Aorta (tissue), 5 donors: ENCODE measurements at places on chromosomes 4 and X.

DNA sequence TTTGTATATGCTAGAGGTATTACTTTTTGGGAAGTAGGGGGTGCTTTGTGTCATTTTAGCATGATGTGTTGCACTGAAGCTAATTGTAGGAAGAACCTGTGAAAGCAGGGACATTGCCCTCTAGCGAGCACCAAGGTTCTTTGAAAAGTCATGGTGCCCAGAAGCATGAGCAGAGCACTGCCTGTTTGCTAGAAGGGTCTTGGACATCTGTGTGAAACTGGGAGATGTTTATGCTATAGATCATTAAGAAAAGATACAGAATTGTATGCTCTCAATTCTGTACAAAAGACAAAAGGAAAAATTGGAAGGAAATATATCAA is 14.7 kb downstream of the GRPR start:
- DNase-seq, result no peak

DNA sequence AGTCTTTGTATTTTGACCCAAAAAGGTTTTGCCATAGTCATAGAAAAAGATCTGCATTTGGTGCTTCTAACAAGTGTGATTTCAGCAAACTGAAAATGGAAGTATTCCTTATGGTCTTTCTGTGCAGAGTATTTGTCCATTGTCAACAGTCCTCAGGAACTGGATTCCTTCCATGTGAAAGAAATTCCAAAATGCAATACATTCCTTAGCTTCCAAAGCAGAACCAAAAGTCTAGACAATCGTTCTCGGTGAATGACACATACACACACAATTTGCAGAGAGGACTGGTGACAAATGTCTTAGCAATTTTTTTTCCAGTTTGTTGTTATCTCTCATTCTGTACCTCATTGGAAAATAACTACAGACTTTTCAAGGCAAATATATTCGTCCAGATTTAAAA is 562.2 kb upstream of the SLIT2 start:
- no peak for DNase-seq

GRCh38 chr4:96742332-96743014 is 902.6 kb downstream of the PDHA2 start:
- DNase-seq, result peak; percentile 72

- no peak for DNase-seq
Measured at GRCh38 chr4:38023347-38024205, 63.4 kb downstream of the PTTG2 start.

- DNase-seq, result no peak
Measured at GRCh38 chr4:66602622-66603021, 932.3 kb upstream of the EPHA5 start.

DNA sequence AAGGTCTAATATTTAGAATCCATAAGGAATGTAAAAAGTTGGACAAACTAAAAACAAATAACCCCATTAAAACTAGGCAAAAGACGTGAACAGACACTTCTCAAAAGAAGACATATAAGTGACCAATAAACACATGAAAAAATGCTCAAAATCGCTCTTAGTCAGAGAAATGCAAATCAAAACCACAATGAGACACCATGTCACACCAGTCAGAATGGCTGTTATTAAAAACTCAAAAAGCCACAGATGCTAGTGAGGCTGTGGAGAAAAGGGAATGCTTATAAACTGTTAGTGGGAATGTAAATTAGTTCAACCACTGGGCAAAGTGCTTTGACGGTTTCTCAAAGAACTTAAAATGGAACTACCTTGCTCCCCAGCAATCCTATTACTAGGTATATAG is 674.3 kb upstream of the MAGEB2 start:
- no peak for DNase-seq

- DNase-seq, result peak; percentile 56
Measured at GRCh38 chrX:152632445-152633097, 5.1 kb upstream of the GABRQ start.

GRCh38 chr4:163988391-163988790 is 493.9 kb downstream of the TMA16 start:
- no peak for DNase-seq

DNA sequence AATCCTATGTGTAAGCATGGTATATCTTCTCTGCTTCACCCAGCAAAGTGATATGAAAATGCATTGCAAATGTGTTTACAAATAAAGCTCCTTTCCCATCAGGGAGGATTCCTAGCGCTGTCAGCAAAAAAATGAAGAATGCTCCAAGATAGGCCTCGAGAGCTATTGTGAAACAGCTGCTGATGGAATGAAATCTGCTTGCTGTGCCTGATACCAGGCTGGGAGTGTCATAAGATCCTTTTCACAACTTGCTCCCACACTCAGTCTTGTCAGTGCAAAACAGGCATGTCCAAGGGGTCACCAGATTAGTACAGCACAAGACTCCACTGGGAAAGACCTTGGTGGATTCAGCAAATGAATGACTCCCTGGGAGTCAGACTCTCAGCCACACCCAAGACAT is 34.1 kb downstream of the HNRNPH2 start:
- no peak for DNase-seq

DNA sequence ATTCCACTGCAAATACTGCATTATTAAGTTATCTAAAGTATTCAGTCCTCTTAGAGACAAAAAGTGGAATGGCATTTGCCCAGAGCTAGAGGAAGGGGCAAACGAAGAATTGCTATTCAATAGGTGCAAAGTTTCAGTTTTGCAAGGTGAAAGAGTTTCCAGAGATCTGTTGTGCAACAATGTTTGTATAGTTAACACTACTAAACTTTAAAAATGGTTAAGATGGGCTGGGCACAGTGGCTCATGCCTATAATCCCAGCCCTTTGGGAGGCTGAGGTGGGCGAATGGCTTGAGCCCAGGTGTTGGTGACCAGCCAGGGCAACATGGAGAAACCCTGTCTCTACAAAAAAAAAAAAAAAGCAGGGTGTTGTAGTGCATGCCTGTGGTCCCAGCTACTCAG is 102.5 kb downstream of the LUZP4 start:
- no peak for DNase-seq

- DNase-seq, result no peak
Measured at GRCh38 chr4:5843573-5844530, 49.0 kb downstream of the CRMP1 start.

DNA sequence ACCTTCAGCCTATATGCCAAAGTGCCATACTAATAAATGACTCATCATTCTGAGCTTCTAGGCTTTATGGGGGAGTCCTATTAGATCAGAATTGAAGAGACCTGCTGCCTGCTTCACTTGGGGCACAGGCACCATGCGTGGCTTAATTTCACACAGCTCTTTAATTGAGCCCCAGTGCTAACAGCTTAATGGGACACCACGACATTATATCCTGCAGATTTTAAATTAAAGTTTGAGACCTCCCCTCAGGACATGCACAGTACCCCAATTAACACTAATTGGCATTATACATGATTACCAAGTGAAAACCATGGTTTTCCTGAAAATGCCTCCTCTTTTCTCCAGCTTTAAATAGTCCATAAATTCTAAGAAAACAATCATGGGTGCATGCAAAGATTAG is 6.8 kb downstream of the C1QTNF7 start:
- no peak for DNase-seq

DNA sequence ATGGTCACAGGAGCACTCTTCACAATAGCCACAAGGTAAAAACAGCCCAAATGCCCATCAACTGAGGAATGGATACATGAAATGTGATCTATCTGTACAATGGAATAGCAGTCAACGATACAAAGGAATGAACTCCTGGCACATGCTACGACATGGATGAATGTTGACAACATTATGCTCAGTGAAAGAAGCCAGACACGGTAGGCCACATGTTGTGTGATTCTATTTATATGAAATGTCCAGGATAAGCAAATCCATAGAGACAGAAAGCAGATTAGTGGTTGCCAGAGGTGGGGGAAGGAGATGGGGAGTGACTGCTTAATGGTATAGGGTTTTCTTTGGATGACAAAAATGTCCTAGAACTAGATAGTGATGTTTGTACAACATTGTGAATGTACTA is 58.7 kb upstream of the GPM6B start:
- no peak for DNase-seq

- DNase-seq, result no peak
Measured at GRCh38 chrX:136546371-136546781, 14.4 kb downstream of the VGLL1 start.

- no peak for DNase-seq
Measured at GRCh38 chr4:28221536-28221935, 1360.9 kb downstream of the STIM2 start.

DNA sequence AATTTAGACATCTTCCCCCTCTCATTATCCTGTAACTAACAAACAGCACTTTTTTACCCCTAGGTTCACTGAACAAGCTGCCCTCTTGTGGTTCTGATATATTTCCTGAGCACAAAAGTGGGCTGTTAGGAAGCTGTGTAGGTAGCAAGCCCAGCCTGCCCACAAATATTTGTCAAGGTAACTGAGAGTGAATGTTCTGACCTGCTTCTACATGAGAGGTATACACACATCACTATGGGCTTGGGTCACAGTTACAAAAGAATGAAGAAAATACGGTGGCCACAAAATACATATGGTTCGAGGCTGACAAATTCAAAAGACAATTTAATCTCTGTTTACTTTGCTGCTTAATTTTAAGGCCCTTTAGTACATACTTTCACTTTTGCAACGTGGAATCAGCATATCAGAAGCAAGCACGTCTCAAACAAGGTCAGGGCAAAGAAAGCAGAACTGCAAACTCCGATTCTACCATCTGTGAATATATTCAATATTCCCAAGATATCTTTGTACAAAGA is 78.7 kb downstream of the RBM47 start:
- DNase-seq, result no peak

- no peak for DNase-seq
Measured at GRCh38 chr4:170374770-170375169, 285.0 kb upstream of the AADAT start.

- no peak for DNase-seq
Measured at GRCh38 chr4:52946855-52947254, 84.7 kb downstream of the RASL11B start.

DNA sequence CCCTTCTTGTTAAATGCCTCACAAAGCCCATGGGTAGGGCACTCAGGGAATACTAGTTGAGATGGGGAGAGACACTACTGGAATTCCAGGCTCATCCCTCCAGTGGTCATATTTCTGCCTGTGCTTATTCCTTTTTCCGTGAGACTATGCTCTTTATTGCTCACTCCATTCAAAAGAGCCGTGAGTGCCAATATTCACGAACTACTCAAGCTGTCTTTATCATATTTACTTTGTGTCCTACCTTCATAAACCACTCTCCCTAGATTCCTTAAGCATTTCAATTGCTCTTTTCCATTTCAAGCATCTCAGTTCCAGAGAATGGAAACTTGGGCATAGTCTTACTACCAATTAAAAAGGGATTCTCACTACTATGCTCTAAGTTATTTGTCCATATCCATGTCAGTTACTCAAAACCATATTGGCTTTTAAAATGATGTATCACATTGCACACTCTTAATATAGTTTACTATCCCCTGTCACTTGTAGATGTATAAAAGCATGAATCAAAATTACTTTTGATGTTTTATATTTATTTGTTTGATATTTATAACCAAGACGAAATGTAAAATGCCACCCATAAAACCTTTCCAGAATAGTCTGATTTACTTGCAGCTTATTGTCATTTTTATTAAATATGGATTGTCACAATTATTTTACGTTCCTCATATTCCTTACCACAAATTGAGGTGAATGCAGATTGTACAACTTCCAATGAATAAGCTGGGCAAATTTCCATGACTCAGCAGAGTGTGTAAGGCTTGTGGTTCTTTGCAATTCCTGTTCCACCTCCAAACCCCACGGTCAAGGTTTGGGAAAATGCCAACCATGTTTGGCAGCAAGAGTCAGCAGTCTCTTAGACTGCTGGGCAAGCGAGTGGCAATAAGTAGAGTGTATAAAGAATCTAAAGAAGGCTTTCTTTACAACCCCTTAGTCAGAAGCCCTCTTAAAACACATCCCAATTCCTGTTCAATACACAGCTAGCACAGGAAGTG is 24.4 kb downstream of the ENOX2 start:
- no peak for DNase-seq

DNA sequence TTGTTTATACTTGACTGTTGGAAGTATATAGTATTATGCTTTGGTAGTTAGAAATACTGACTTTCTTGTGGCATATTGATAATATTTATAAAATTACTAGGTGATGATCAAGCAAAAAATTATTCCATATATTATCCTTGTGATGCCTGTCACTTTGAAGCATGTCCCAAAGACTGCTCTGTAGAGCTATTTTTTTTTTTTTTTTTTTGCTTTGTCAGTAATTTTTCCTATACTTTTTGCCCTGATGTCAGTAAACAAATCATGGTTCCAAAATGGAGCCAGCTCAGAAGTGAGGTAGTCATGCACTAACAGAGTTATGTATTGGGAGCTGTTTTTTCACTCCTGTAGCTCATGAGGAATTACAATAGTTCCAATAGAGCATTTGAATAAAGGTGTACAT is 11.2 kb downstream of the WWC2 start:
- DNase-seq, result no peak

DNA sequence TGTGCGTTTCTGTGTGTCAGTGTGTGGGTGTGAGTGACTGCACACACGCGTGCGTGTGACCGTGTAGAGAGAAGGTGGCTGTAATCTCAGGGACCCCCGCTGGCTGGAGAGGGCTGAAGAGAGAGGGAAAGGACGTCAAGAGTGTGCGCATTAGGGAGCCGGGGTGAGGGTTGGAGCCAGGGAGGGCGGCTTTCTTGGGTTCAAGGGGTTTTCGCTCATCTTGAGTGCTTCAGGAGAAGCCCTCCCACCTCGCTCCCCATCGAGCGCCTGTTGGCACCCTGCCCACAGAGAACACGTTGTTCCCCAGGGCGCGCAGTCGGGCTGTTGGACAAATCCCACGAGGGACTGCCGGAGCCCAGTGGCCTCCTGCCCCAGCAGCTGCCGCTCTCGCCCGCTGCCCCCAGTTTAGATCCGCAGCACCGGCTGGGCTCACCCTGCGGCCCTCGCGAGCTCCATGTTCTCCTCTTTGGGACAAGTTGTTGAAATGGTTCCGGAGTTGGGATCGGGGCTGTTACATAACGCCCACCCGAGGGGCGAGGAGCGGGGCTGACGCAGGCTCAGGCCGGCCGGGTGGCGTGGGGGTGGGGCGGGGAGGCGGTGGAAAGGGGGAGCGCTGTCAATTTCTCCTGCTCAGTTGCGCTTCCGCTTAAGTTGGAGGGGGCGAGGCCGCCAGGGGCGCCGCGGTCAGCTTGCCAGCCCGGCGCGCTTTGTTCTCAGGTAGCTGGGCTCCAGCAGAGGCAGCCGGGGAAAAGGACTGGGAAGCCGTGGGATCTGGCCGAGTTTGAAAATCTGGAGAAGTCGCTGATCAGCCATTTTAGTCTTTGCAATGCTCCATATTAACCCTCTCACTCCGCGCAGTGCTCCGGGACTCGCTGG is 1.6 kb downstream of the GRIA2 start:
- peak; percentile 48 for DNase-seq

DNA sequence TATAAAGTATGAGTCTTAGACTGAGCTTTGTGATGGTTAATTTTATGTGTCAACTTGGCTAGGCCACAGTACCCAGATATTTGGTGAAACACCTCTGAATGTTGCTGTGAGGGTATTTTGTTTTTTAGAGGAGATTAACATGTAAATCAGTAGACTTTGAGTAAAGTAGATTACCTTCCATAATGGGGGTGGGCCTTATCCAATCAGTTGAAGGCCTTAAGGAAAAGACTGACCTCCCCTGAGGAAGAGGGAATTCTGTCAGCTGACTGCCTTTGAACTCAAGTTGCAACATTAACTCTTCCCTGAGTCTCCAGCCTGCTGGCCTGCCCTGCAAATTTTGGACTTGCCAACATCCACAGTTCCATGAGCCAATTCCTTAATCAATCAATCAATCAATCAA is 66.0 kb downstream of the PLAC1 start:
- no peak for DNase-seq

GRCh38 chrX:53188763-53189162 is 36.2 kb downstream of the KDM5C start:
- no peak for DNase-seq
